D721Med (cell line): ENCODE measurements at places on chromosomes 4 and X.

- no peak for DNase-seq
Observed at GRCh38 chr4:124066595-124066994, 645.9 kb downstream of the ANKRD50 start.

DNA sequence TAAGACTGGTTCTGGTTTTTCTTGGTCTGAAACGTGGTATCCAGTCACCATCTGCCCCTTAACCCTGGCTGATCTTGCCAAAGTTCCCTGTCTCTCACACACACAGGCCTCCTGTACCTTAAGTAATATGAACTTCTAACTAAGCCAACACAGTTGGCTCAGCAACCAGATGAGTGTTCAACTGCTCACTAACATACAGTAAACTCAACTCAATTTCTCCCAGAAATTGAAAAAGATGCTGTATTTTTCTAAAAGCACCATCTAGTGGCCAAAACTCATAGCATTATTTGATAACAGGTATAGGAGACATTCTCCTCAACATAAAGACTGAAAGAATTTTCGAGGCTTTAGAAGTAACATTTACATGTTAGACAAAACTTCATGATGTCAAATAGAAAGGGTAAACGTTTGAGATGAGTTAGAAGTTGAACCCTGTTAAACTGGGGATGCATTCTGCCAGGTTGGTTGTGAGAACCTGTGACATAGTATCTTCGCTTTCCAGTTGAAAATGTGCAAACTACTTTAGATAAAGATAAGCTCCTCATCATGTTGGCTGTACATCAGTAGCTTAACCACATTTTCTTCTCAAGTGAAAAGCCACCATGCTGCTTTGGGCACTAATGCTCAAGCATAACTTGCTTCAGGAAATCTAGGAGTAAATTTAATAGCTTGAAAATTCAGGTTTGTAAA lies 31.2 kb downstream of the CCNI start:
- DNase-seq = no peak

GRCh38 chr4:6657242-6658208 lies 17.0 kb downstream of the MRFAP1 start:
- no peak for DNase-seq

GRCh38 chrX:130987241-130987640 lies 70.9 kb upstream of the ARHGAP36 start:
- no peak for DNase-seq

- DNase-seq = no peak
Observed at GRCh38 chr4:159946983-159947615, 844.2 kb downstream of the RAPGEF2 start.

- no peak for DNase-seq
Observed at GRCh38 chrX:18886344-18887161, 97.4 kb downstream of the PHKA2 start.
